ENCODE measurements at places on chromosomes 3 and 15.

DNA sequence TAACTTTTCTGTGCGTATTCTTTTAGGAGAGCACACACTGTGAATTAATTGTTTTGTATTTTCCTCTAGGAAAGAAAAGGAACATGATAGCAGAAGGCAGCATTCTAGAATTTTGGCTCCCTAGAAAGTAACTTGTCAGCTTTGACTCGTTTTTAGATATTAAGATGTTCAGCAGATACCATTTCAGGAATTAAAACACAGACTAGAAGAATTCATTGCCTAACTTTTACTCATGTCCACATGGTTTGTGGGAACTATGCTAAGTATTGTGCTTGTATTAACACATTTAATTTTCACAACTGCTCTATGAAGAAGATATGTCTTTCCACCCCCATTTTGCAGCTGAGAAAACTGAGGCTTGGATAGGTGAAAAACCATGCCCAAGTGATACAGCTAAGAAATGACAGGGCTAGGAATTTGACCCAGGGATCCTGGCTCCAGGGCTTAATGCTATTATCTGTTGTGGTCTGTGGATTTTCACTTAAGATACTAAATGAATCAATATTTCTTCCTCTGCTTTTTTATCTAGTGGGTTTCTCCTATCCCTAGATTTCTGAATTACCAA, 128.8 kb downstream of the MITF start:
- no peak for DNase-seq

GRCh38 chr3:66497288-66497984, 3.4 kb downstream of the LRIG1 start:
- no peak for DNase-seq

DNA sequence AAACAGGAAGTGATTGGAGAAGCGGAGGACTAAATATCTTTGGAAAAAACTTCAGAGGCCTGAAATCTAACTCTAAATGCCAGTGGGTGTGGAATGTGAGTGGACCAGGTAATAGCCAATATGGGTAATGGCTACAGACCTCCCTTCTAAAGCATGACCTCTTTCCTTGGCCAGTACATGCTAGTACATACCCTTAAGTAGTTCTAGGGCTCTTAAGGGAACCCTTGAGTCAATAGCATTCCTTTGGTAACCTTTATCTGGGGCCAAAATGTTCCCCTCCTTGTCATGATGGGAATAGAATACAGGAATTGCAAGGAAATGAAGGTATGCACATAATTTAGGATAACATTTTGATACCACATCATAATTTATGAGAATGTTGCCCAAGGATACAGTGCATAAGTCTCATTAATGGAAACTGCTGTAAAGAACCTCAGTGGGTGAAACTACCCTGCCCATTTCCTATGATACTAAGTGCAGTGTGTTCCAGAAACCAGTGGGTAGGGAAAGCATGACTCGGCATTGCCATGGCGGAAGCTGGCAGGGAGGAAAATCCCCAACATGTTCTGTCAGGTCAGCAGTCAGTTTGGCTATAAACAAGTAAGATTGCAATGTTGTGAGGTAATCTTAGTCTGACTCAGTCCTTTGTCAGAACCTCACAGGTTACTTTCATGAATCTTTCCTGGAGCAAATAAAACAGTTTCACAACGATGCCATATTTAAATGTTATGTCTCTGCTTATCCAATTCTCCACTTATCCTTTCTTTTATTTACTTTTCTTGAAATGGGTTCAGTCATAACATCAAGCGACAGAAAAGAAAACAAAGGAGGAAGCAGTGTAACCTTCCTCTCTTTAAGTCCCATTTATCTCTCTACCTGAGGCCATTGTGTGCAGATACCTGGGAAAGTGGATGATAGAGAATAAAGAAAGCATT, 23.5 kb upstream of the RAP2B start:
- DNase-seq: no peak

DNA sequence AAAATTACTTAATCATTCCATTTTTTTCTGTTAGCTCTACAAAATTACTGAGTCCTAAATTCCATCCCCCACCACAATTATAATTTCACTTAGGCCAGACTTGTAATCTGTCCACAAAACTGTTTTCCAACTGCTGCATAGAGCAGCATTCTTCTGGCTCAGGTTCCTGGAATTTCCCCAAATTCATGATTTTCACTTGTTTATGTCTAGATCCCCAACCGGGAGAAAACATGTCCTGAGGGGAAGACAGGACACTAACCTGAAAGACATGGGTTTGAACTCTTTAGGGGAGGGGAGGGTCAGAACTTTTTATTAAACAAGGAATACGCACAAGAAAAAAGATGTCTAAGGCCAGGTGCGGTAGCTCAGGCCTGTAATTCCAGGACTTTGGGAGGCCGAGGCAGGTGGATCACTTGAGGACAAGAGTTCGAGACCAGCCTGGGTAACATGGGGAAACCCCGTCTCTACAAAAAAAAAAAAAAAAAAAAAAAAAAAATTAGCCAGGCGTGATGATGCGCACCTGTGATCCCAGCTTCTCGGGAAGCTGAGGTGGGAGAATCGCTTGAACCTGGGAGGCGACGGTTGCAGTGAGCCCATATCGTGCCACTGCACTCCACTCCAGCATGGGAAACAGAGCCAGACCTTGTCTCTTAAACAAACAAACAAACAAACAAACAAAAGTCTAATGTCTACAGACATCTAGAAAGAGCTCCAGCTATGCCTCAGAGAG, 1.5 kb downstream of the ETFA start:
- DNase-seq: no peak

DNA sequence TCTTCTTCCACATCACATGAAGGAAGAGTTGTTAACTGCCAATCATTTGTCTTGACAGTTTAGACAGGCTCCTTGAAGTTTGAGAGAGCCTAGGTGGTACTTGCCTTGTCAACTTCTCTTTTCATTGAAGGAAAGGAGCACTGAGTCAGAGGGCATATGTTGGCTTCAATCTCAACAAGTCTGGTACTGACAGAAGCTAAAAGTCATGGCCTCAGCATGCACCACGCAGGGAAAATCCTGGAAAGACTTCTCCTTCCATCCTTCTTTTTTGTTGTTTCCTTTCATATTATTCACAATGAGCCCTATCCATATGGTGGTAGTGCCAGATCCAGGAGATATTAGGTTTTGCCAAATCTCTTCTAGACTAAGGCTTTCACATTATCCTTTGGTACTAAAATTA, 1272.5 kb downstream of the ROBO1 start:
- no peak for DNase-seq

DNA sequence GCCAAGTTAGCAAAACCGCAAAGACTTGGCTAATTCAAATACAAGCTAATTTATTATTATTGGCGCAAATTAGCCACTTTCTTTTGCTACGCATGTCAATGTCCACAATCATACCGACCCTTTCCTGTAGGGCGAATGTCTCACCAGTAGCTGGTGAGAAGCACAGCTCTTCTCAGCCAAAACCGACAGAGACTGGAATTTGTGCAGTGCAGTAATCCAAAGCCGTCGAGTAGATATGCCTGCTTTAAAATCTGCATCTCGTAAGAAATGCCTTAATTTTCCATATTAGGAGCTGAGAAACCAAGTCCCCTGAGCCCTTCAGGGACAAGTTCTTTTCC, 614 bp upstream of the MINDY2 start:
- DNase-seq: no peak

Data from NCI-H1417 treated with DMSO at 0.1 percent for 48 hours (cell line).